ENCODE measurements at places on chromosomes 3 and 15.
A peak's percentile ranks its signal among the peaks of the same experiment; 100 is the strongest.

DNA sequence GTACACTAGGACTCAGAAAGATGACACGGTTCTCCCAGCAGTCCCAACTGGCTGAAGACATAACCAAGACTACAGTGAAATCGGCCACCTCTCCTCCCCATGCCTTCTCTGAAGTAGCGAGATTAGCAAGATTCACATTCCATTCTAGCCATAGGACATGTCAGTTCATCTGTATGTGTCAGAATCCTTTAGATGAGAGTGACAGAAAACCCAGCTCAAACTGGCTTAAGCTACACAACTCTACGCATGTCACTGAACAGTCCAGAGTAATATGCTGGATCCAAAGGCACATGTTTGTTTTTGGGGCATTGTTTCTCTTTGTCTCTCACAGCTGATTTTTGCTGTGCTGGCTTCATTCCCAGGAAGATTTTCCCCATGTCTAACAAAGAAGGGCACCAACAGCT, 75.8 kb downstream of the RARB start:
- DNase-seq = no peak
- no peaks in the 10 kb centered on the region for H3K4me1 ChIP-seq
- H3K36me3 ChIP-seq = no peaks in the 10 kb centered on the region
- H3K4me3 ChIP-seq = no peak overlapping the region
- H3K27ac ChIP-seq = no peak overlapping the region
- no peaks in the 10 kb centered on the region for H3K27me3 ChIP-seq

- no peaks in the 10 kb centered on the region for H3K27me3 ChIP-seq
- no peak for DNase-seq
- H3K4me1 ChIP-seq = no peaks in the 10 kb centered on the region
Observed at GRCh38 chr3:122101646-122102045, 46.5 kb downstream of the CD86 start.

GRCh38 chr3:100682056-100682853, 27.0 kb upstream of the TFG start:
- DNase-seq = peak; percentile 62
- no peak overlapping the region for H3K27ac ChIP-seq

- H3K27ac ChIP-seq = no peak overlapping the region
- no peaks in the 10 kb centered on the region for H3K36me3 ChIP-seq
- DNase-seq = no peak
Observed at GRCh38 chr3:42028474-42028873, 62.7 kb upstream of the TRAK1 start.

All from right lobe of liver (tissue), 6 donors.